Effector CD4-positive, alpha-beta T cell (primary cell): ENCODE measurements at places on chromosomes 1 and 21.

DNA sequence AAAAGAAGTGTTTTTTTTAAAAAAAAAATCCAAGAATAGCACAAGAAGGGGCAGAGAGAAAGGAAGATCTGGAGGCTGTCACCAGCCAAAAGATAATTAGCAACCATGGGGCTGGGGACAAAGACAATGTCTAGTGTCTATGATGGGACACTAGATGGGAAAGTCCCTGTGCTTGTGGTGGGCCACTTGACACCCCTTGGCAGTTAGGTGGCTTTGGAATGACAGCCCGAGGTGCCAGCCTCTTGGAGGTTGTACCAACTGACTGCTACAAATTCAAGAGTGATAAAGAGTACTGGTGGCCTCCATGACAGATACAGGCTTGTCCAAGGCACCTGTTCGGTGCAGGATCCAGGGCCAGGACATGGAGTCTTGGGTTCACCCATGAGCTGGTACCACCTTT is 21.6 kb downstream of the ATP2B4 start:
- no peak for DNase-seq

DNA sequence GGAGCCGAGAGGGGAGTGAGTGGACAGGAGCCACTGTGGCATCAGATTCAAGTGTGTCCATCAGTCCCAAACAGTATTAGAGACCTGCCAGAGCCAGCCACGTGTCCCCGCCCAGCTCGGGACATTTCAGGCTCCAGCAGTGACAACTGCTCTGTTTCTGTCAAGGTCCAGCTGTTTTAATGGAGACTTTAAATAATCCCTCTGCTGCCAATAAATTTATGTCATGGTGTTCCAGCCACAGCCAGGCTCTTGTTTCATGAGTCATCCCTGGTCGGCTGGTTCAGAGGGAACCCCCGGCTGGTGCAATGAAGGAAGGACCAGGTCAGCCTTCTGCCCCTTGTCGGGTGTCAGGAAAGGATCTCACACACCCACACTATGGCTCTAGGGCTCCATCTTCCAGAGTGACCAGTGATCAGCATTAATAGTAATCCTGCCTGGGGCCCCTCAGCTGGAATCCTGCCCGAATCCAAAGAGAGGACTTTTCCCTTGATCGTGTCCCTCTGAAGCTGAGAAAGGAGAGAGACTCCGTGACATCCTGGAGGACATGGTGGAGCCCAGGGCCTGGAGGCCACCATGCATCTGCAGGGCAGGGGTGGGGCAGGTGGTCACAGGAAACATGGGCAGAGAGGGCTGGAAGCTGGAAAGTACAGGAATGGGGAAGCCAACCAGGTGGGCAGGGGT is 197.3 kb downstream of the MATN1 start:
- DNase-seq = no peak

DNA sequence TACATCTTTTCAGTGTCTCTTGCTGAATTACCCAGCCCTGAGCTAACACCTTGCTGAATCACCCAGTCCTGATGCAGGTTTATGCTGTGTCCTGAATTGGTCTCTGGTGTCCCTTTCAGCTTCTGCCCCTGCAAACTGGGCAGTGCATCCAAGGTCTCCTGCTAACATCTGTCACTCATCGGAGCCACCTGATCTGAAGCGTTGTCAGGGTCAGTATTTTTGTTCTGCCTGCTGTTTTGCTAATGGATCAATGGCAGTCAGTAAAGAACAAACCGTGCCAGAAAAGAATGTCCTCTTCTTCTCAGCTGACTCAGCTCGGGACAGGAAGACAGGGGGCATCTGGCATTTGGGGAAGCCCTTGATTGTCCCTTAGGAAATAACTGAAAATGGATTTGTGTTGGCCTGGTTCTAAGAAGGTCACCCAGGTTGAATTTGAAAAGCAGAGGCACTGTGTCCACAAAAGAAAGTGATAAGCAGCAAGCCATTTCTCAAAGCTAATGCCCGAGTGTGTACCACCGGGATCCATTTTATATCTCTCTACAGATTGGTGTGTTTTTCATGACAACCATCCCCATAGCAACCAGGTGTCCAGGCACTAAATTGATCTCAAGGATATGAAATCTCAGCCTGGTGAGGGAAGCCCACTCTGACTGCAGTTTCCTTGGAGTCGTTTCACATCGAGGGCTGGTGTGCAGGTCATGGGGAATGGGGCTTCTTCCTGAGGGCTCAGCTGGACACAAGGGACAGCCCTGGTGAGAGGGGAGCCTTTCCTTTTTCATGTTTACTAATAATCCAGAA is 109.7 kb upstream of the IRF2BP2 start:
- no peak for DNase-seq

- peak; percentile 67 for DNase-seq
Measured at GRCh38 chr1:154791292-154792166, 78.6 kb downstream of the KCNN3 start.

DNA sequence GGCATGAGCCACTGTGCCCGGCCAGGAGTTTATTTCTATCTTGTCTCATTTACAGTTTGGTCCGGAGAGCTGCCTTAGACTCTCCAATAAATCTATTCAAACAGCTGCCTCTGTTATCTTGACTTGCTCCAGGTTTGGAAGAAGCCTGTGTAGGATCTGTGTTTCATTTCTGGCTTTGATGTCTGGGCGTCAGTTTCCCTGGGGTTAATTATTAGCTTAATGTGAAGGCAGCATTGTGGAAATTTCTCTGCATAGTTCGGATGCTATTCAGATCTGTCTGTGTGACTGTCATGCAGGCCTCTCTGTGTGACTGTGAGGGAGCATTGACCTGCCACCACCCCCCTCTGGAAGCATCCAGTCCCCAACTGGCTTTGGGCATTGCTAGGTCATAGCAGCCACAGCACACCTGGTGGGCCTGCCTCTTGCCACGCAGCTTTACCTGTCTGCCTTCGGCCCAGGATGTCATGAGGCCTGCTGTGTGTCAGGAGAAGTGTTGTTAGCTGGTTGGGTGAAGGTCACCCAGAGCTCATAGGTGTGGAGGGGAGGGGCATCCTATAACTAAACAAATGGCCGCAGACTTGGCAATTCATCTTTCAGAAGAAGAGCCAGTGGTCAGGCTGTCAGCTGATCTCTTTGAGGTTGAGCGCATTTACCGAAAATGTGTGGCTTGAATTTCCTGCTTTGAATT is 9.8 kb downstream of the IFNGR2 start:
- DNase-seq = no peak

- DNase-seq = no peak
Measured at GRCh38 chr1:42674214-42674613, 8.0 kb upstream of the YBX1 start.
